ENCODE measurements at places on chromosomes 2 and 18.

- no peak for DNase-seq
These were observed 22.9 kb downstream of the INPP1 start for GRCh38 chr2:190366248-190366753.

- no peak for DNase-seq
These were observed 35.1 kb downstream of the CAPN13 start for GRCh38 chr2:30772021-30772705.

DNA sequence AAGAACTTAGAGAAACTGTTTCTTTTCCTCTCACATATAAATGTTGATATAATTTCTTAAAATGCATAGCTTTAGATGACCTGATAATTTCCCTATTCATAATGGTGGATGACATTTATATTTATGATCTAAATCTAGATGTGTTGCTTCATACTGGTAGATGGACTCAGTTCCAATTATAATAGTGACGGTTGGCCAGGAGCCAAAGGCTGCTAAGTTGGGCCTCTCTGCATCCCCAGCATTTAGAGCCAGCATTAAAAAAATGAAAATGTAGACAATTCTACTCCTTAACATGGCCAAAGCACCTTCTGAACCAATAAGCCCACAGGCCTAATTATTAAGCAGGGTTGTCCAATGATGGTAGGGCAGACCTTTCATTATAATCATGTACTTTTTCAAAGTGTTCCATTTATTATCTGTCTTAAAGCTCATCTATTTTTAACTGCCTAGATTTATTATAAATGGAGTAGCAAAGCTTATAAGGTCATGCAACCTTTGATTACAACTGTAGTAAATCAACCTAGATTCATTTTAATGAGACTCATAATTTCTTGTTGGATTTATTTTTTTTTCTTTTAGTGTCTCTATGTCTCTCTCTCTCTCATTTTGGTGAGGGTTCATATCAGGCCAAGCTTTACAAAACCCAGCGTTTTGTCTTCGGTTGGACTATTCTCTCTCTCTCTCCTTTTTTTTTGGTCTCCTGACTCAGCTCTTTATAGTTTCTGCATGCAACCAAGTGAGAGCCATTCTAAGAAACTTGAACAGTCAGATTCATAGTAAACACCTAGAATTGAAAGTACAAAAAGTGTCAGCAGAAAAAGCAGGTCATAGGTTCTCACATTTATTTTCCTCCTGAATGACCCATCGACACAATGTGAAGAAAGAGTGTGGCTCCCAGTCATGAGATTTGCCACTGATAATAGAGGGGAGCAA lies 2016.1 kb upstream of the PIK3C3 start:
- DNase-seq: peak; percentile 55

DNA sequence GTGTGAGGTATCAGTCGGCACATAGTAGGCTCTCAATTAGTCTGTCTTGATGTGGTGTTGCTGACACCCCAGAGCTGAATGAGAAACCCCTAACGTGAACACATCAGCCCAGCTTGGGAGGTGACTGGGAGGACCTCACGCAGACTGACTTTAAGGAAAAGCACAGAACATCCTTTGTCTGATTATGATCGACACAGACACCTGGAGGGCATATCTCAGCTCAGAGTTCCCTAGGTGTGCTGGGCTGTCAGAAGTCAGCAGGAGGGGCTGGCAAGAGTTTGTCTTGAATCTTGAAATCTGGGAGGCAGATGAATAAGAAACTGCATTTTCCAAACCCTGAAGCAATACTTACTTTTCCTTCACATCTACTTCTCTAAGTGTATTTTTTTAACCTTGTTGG lies 16.8 kb upstream of the MYCN start:
- DNase-seq: no peak
